ENCODE measurements at places on chromosomes 1 and 21.

GRCh38 chr1:110328274-110328673 is 10.9 kb upstream of the RBM15 start:
- no peak for DNase-seq

GRCh38 chr1:168053681-168054080 is 83.0 kb downstream of the GPR161 start:
- no peak for DNase-seq

DNA sequence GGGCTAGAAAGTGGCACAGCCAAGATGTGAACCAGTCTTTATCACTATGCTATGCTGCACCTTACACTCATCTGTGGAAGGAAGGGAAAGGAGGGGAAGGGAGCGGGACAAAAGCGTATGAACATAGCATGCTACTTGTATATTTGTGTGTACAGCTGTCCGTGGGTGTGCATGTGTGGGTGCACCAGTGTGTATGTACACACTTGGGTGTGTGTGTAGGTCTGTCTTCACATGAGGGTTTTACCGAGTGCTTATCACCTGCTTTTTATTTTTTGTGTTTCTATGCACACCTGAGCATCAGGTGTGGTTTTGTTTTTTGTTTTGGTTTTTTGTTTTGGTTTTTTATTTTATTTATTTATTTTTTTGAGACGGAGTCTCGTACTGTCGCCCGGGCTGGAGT is 255.7 kb downstream of the RRAGC start:
- no peak for DNase-seq

- DNase-seq = no peak
Observed at GRCh38 chr1:36251794-36252481, 27.7 kb downstream of the THRAP3 start.

DNA sequence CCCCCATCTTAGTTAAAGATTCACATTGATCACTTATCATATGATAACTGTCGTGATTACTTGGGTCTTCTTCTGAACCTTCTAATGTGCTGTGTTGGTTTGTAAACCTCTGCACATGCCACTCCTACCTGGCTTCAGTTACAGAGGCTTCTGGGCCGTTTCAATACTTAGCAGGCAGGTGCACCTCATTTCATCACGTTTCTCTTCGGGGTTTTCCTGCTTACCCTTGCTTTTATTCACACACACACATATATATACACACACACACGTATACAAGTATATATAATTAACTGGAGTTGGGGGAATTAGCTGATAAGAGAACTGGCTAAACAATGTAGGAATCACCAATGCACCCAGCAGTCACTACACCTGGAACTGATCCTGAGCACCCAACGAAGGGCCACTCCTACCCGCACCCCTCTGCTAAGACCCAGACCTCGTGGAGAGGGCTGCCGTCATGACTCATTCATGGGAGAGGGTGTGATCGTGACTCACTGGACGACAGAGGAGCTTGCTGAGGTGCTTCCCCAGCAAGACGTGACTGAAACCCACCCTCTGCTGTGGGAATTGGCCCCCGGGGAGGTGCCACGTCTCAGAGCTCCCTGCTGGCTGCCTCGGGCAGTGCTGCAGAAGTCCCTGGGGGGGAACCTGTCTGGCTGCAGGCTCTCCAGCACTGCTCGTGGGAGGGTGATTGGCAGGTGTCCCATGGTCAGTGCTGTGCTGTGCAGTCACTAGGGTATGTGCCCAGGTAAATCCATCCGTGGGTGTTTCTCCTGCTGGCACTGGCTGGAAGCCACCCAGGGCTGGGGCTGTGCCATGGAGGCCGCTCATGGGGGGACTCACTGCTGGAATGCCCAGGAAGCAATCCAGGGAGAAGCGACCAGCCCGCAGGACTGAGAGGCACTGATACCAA is 166.6 kb downstream of the DYRK1A start:
- DNase-seq = no peak

- no peak for DNase-seq
Observed at GRCh38 chr1:8845104-8846097, 28.0 kb upstream of the RERE start.

- DNase-seq = no peak
Observed at GRCh38 chr1:58809325-58810010, 25.6 kb upstream of the JUN start.
